Keratinocyte (primary cell): ENCODE measurements at places on chromosomes 11 and 22. TPM values are rescaled to one million over a fixed set of nuclear protein-coding genes. Genes with fewer than 3 reads are reported as not detected.

C11orf52 gene
- 2.9 to 5.5 TPM (median 3.5 TPM) in 3 replicates for polyA plus RNA-seq

P4HA3 gene
- 0.09 to 0.41 TPM (median 0.14 TPM) in 3 replicates for polyA plus RNA-seq

RCOR2 gene
- 0.35 to 0.62 TPM (median 0.46 TPM) in 3 replicates for polyA plus RNA-seq

KDM4D gene
- polyA plus RNA-seq, result 0.48 to 1.2 TPM (median 1.1 TPM) in 3 replicates

ABCC8 gene
- polyA plus RNA-seq, result not detected in 3 replicates

- no peak overlapping the region for H3K4me3 ChIP-seq
- no peaks in the 10 kb centered on the region for H3K27me3 ChIP-seq
- no peak for DNase-seq
- H3K36me3 ChIP-seq, result no peaks in the 10 kb centered on the region
- no peak overlapping the region for H3K27ac ChIP-seq
These were observed 817.4 kb downstream of the NTM start for GRCh38 chr11:132187814-132188213.

DNA sequence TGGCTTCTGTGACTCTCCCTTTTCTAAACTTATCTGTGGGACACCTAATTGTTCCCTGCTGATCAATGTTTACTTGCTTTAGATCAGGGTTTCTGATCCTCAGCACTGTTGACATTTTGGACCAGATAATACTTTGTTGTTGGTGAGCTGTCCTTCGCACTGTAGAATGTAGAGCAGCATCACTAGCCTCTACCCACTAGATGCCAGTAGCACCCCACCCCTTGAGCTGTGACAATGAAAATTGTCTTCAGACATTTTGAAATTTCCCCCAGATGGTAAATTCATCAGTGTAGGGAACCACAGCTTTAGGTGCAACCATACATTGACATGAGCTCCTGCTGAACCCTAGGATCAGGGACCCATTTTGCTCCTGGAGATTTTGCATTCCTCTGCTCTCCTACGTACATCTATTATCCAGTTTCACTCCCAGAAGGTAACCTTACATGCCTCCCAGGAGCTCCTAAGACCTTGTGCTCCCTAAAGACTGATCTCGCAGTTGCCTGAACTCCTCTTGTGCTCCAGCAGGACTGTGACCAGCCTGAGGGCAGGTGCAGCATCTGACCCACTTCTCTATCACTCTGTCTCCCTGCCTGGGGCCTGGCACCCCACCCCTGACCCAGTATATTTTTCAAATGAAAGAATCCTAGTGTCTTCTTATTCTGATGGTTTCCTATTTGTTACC lies 107.8 kb downstream of the FAR1 start:
- H3K4me3 ChIP-seq, result no peak overlapping the region
- H3K36me3 ChIP-seq, result no peaks in the 10 kb centered on the region
- H3K27ac ChIP-seq, result no peak overlapping the region
- H3K4me1 ChIP-seq, result no peaks in the 10 kb centered on the region
- DNase-seq, result no peak

DNA sequence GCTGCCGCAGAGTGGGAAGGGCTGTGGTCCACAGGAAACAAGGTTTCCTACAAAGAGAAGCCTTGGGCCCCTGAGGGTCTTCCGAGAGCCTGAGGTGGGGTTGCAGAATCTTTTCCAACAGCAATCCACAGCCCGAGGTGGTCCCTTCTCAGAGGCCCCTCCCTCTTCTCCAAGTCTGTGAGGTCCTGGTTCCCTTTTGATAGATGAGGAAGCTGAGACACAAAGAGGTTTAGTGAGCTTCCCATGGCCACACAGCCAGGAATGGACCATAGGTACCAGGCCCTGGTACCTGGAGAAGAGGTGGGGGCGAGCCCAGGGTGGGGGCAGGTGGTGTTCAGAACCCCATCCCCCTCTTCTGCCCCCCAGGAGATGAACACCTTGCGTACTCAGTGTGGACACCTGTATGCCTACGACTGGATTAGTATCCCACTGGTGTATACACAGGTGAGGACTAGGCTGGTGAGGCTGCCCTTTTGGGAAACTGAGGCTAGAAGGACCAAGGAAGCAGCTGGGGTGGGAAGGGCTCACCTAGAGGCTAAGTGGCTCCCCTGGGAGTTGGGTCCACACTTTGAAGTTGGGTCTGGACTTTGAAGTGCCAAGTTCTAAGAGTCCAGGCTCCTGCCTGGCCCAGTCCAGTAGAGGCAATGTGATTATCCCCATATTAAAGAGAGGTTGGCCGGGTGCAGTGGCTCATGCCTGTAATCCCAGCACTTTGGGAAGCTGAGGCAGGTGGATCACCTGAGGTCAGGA lies 7.0 kb downstream of the BEST1 start:
- no peak overlapping the region for H3K27ac ChIP-seq
- H3K36me3 ChIP-seq, result peaks cover 3% of the 10 kb centered on the region
- DNase-seq, result no peak
- peaks cover 13% of the 10 kb centered on the region for H3K27me3 ChIP-seq
- peaks cover 9% of the 10 kb centered on the region for H3K4me1 ChIP-seq

GRCh38 chr11:129061492-129062230 lies 119.0 kb upstream of the TP53AIP1 start:
- H3K4me1 ChIP-seq, result peaks cover 12% of the 10 kb centered on the region
- H3K4me3 ChIP-seq, result no peak overlapping the region
- no peaks in the 10 kb centered on the region for H3K27me3 ChIP-seq
- peaks cover 6% of the 10 kb centered on the region for H3K36me3 ChIP-seq
- peak; percentile 7 for DNase-seq

DNA sequence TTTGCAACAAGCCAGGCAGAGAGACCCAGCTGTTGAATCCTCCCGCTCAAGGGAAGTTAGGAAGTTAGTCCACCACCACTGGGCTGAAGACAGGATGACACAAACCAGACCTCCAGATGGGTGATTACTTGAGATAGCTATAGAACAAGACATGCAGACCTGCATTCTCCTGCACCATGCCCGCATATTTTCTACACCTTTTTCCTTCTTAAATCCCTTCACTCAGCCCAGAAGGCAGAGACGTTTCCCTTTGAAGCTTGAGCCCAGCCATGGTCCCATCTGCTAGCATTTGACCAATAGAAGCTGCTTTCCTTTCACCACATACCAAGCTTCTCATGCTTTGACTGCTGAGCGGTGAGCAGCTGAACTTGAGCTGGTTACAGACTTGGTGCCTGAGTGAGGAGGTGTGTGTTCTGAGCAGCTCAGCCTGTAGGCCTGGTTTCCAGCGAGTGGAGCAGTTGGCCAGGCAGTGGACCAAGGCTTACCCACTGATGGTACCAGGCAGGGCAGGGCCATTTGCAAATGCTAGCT lies 29.2 kb upstream of the CBX6 start:
- H3K4me1 ChIP-seq, result no peaks in the 10 kb centered on the region
- DNase-seq, result no peak
- H3K4me3 ChIP-seq, result no peak overlapping the region

DNA sequence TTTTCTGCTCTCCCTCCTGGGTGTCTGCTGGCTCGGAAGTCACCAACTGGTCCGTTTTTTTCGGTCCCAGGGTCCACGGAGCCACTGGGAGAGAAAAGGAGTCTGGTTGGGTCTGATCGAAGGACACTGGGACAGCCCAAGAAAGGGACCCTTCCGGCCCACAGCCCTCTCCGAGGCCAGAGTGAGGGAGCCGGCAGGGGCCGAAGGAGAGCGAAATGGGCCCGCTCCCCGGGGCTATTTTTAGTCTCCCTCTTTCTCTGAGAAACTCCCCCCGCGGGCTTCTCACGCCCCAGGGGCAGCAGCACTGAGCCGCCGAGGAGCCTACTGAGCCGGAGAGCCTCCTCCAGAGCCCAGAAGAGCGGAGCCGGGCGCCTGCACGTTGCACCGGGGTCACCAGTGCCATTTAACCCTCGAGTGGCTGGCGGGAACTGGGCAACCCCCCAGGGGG lies 1.9 kb downstream of the ESAM start:
- H3K27ac ChIP-seq, result no peak overlapping the region
- H3K27me3 ChIP-seq, result peaks cover 73% of the 10 kb centered on the region
- no peaks in the 10 kb centered on the region for H3K36me3 ChIP-seq
- H3K4me3 ChIP-seq, result no peak overlapping the region

- no peak overlapping the region for H3K27ac ChIP-seq
- no peaks in the 10 kb centered on the region for H3K36me3 ChIP-seq
- no peak overlapping the region for H3K4me3 ChIP-seq
- DNase-seq, result no peak
- H3K4me1 ChIP-seq, result peaks cover 6% of the 10 kb centered on the region
These were observed 2.0 kb downstream of the MB start for GRCh38 chr22:35615156-35615555.

DNA sequence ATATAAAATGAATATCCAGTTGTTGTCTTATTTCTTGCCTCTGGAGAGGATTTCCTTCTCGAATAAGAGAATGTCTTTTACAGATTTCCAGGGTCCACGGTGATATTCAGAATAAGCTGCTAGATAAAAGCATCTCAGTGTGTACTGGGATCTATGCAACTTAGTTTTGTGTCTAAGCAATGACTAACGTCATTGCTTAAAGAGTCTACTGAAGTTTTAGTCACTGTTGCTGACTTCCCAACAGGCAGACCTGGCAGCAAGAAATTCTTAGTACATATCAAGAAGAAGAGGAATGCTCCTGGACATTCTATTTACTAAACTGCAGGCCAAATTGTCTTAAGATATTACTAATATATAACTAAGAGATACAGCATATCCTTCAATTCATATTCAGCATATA lies 70.3 kb downstream of the SOX6 start:
- no peak overlapping the region for H3K27ac ChIP-seq
- no peaks in the 10 kb centered on the region for H3K36me3 ChIP-seq

DNA sequence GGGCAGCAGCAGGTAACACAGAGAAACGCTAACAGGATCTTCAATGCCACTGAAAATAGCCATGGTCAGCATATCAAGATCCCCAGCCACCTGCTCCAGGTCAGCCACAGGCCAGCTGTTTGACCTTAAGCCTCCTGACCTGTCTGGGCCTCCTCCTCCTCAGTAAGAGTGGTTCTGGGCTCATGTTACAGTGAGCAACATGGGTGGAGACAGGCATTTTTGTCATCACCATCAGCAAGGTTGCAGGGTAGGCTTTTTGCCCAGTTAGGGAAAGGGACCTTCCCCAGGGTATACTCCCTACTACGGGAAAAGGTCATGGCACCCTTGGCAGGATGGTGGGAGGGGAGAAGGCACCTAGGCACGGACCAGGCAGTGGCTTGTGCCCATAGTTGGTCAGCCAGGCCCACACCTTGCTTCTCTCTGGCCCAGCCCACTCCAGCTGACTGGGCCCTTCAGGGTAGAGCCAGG lies 131.8 kb upstream of the PARVA start:
- DNase-seq, result no peak
- H3K27ac ChIP-seq, result no peak overlapping the region
- no peaks in the 10 kb centered on the region for H3K27me3 ChIP-seq
- peaks cover 63% of the 10 kb centered on the region for H3K36me3 ChIP-seq
- H3K4me3 ChIP-seq, result no peak overlapping the region
- H3K4me1 ChIP-seq, result no peaks in the 10 kb centered on the region

GRCh38 chr11:35655856-35656255 lies 6.7 kb upstream of the TRIM44 start:
- peaks cover 3% of the 10 kb centered on the region for H3K4me1 ChIP-seq
- no peaks in the 10 kb centered on the region for H3K36me3 ChIP-seq
- no peak overlapping the region for H3K4me3 ChIP-seq
- no peak overlapping the region for H3K27ac ChIP-seq
- no peak for DNase-seq
- H3K27me3 ChIP-seq, result no peaks in the 10 kb centered on the region

- H3K27ac ChIP-seq, result no peak overlapping the region
- no peaks in the 10 kb centered on the region for H3K4me1 ChIP-seq
- H3K36me3 ChIP-seq, result no peaks in the 10 kb centered on the region
- no peak overlapping the region for H3K4me3 ChIP-seq
- no peaks in the 10 kb centered on the region for H3K27me3 ChIP-seq
These were observed 679.9 kb upstream of the CCDC179 start for GRCh38 chr11:23540101-23540561.
